ENCODE measurements at places on chromosomes 12 and 14.

DNA sequence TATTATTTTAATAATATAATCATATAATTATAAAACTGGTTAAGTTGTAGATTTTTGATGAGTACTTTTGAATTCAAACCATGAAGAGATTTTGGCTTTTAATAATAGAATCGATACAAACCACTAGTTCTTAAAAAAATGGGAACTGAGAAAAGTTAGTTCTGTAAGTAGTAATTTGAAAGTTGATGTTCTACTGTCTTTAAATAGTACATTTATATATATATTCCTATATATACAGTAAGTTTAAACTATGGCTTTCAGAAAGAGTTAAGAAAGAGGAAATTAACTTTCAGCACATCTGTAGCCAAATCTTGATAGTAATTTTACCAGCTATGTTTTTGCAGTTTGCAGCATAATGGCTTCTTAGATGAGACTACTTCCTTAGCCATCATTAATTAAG is 7.8 kb downstream of the LRRK2 start:
- no peak for DNase-seq

DNA sequence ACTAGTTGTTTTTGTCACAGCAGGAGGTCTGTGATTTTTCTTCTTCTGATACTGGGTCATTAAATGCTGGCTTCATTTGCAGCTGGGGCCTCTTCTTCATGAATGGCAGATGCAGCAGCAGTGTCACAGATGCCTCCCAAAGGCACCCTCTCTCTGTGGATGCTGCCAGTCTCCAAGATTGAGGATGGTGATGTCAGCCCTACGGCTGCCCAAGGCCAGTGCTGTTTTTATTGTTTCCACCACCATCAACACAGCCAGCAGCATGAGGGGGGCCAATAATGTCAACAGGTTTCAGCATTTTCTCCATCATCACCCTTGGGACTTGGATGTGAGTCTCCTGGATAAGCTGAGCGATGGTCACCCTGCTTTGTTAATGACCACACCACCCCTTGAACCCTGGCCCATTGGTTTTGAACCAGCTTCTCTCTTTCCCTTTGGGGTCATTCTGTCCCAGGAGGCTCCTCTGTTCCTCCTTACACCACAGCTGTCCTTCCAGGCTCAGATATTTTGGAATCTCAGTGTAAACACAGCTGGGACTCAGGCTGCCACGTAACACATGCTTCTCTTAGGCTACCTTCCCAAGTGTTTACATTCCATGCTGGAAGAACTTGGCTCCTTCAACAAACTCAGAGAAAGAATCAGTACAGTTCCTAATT is 151.7 kb upstream of the DDHD1 start:
- no peak for DNase-seq

- DNase-seq = no peak
Measured at GRCh38 chr12:114975640-114976310, 291.8 kb upstream of the TBX3 start.

DNA sequence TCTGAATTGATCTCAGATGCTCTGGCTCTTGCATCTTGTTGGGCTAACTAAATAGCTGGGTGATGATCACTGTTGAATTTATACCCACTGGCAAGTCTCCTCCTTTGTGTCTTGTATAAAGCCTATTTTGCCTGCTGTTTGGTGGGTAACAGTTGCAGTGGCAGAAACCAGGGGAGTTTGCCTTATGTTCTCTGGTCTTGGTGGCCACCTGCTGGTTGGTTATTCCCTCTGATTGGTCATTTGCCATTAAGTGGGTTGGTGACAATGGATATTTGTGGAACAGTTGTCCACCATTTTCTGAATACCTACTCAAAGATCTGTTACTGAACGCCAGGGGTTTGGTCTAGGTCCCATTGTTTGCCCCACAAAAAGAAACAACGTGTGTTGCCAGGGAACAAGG is 52.1 kb downstream of the AVPR1A start:
- no peak for DNase-seq

GRCh38 chr12:88433997-88434703 is 146.1 kb downstream of the KITLG start:
- DNase-seq = no peak

GRCh38 chr14:92549859-92550230 is 36.3 kb downstream of the RIN3 start:
- DNase-seq = no peak

- no peak for DNase-seq
Measured at GRCh38 chr12:76183459-76184186, 99.1 kb upstream of the NAP1L1 start.

DNA sequence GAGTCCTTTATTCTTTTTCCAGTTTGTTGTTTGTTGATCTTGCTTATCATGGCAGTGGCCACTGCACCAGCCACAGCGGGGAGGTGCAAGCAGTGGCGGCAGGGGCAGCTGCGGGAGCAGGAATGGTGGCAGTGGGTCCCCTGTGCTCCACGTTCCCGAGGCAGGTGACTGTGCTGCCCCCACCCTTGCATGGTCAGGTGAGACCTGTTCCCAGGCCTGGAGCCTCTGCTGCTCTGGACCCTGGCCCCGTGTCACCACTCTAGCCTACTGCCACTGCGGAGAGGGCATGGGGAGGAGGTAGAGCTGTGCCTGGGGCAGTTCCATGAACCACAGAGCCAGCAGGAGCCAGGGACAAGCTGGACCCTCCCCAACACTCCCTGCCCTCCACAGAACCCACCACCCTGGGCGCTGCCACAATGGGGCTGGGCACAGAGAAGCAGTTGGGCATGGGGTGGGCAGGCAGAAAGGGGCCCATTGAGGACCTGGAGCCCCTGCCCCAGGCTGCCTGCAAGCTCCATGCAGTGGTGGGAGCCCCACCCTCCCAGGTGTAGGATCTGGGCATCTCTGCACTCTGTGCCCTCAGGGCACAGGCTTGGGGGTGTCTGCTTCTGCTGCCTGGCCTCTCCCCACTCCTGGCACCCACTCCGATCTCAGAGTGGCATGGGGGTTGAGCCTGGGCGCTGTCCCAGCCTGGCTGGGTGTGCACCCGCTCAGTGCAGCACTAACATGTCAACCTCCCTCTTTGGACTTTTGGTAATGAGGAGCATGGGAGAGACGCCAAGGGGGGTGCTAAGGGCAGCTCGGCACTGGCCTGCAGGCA is 23.1 kb upstream of the WDR20 start:
- DNase-seq = no peak

GRCh38 chr12:1459339-1459738 is 135.0 kb downstream of the FBXL14 start:
- no peak for DNase-seq

DNA sequence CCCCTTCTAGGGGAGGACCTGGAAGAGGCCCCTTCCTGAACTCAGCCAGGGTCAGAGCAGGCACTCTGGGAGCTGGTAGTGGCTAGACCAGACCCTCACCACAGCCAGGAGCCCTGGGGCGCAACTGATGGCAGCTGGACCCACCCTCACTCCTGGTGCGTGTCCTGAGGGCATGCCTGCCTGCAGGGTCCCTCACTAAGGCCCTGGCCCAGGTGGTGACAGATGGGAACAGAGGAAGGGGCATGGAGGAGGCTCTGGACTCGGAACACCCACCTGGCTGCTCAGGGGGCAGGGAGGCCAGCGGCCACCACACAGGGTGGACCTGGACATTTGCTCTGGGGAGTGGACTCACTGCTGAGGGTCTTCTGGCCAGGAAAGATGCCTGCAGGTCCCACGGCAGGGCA is 342.2 kb upstream of the SFSWAP start:
- DNase-seq = no peak

- DNase-seq = no peak
Measured at GRCh38 chr12:9810671-9811070, 16.6 kb upstream of the KLRF1 start.

DNA sequence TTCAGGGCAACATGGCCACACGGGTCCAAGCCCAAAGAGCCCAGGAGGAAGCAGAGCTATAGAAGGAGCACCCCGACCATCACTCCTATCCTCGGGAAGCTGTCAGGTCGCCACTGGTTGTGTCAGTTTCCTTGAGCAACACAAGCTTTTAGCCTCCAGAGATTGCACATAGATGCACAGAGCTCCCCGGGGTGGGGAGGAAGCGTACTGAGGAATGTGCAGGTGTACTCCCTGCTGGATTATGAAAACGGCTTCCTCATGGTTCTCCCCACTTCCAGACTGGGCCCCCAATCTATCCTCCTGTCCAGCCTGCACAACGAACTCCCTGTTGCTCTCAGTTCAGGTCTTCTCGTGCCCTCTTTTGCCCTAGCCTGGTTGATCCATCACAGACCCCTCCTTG is 30.3 kb upstream of the IRF2BPL start:
- DNase-seq = no peak

DNA sequence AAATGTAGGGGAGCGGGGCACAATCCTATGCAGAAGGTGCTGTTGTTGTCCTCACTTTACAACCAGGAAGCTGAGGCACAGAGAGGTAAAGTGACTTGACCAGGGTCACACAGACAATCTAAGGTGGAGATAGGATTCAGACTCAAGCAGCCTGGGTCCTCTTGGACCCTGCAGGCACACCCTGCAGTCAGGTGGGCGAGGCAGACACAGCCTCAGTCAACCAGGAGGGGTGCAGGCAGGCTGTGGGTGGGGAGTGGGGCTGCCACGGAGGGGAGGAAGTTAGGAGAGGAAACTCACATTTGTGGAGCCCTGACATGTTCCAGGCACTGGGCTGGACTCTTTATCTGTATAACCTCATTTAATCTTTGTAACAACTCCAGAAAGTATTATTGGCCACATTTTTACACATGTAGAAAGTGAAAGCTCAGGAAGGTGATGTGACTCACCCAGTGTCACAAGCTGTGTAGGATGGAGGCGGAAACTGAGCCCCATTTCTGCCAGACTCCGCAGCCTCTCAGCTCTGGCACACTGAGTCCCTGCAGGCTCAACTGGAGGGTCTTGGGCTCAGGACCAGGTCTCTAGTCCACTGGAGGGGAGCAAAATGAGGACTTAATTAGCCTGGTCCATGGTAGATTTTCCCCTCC is 24.9 kb upstream of the CHGA start:
- DNase-seq = no peak

DNA sequence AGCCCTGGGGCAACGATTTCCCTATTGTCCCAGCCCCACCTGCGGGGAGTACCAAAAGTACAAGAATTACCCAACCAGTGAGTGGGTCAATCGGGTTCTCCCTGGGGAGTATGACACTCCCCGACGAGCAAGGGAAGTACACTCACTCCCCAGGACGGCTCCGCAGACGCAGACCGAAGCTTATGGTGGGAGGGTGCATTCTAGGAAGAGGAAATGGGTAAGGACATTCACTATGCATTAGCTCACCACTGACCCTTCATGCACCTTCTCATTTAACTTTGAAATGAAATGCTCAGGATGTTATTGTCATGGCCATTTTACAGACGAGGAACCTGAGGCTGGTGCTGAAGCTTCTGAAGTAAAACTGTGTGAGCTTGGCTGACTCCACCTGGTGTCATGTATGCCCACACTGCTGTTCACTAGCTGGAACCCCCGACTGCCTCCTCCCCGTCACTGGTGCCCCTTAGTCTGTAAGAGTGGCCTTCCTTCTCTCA is 45.8 kb upstream of the TMED10 start:
- no peak for DNase-seq

DNA sequence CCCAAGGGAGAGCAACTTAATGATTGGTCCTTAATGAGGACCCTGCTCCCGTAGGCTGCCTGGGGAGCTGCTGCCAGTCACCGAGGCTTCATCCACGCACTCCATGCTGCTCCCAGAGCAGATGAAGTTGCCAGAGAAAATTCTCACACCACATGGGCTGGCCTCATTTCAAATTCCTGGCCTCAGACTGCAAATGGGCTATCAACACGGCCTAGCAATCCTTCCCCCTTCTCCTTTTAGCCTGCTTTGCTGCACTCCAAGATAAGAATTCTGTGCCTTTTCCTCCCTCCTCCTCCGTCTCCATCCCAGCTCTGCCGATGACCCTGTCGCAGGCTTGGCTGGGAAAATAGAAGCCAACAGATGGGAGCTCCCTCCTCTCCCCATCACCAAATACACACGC is 10.8 kb upstream of the DGLUCY start:
- no peak for DNase-seq

GRCh38 chr12:126663304-126664094 is 1598.3 kb downstream of the AACS start:
- no peak for DNase-seq

DNA sequence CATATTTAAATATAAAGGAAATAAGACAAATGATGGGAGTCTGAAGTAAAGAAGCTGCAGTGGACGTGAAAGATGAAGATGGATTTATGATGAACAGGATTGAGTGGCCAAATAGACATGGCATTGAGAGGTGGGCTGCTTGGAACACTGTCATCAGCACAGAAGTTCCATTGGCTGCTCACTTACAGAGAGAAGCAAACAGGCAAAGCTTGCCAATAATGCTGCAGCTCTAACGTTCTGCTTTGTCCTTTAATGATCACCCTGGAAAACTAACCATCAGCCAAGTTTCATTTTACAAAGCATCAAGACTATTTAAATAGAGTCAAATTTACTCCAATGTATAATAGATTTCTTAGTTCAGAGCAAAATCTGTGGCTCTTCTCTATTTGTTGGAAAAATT is 721.4 kb downstream of the TMTC2 start:
- DNase-seq = no peak

- DNase-seq = no peak
Measured at GRCh38 chr14:74853581-74853980, 22.4 kb downstream of the PROX2 start.

DNA sequence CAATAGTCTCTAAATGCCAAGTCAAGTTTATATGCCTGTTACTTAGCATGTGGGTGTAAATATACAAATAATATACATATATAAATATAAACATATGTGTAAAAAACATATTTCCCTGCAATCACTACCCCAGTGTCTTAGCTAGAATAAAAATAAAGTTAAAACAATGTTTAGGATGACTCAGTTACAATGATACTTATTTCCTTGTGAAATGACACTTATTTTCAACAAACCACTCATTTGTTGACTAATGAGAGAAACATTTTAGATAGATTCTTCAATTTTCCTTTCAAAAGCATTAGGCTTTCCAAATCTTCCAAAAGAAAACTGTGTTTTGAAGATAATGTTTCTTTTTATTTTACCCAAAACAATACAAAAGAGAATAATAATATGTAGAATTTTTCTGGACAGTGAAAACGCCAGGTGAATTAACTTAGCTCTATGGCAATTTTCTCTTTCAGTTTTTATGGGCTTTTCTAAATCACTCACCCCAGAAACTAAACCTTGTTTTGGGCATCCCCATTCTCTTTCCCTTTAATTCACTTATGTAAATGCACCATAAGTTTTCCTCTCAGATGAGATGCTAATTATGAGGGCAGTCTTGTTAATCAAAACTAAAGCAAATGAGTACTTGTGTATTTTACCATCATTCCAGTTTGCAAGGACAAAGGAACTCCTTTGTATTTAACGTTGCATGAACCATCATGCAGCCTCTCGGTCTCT is 465.9 kb downstream of the BCAT1 start:
- no peak for DNase-seq

- DNase-seq = no peak
Measured at GRCh38 chr12:1424674-1425395, 169.5 kb downstream of the FBXL14 start.

- DNase-seq = no peak
Measured at GRCh38 chr12:6953442-6954315, 2.5 kb downstream of the PTPN6 start.

DNA sequence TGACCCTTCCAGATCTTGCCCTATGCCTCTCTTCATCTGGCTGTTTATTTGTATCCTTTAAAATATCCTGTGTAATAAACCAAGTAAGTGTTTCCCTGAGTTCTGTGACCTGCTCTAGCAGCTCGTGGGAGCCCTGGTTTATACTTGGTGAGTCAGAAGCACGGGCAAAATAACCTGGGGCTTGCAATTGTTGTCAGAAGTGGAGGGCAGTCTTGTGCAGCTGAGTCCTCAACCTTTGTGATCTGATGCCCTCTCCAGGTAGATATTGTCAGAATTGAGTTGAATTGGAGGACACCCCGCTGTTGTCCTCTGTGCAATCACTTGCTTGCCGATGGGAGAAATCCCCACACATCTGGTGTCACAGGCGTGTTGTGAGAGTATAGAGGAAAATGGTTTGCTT is 62.5 kb upstream of the PRICKLE1 start:
- DNase-seq = no peak
